ENCODE measurements at places on chromosomes 12 and 14.
A peak's percentile ranks its signal among the peaks of the same experiment; 100 is the strongest.

- H3K27me3 ChIP-seq = no peaks in the 10 kb centered on the region
- no peak overlapping the region for H3K4me3 ChIP-seq
- no peak overlapping the region for H3K27ac ChIP-seq
- no peak for DNase-seq
- H3K36me3 ChIP-seq = no peaks in the 10 kb centered on the region
- H3K4me1 ChIP-seq = no peaks in the 10 kb centered on the region
These were observed 33.9 kb downstream of the SLC39A9 start for GRCh38 chr14:69432364-69432763.

- H3K4me1 ChIP-seq = no peaks in the 10 kb centered on the region
- no peaks in the 10 kb centered on the region for H3K36me3 ChIP-seq
- H3K4me3 ChIP-seq = no peak overlapping the region
- no peaks in the 10 kb centered on the region for H3K27me3 ChIP-seq
- DNase-seq = no peak
These were observed 32.9 kb downstream of the TSPAN8 start for GRCh38 chr12:71124835-71125460.

- H3K27me3 ChIP-seq = no peaks in the 10 kb centered on the region
- H3K4me1 ChIP-seq = peaks cover 15% of the 10 kb centered on the region
- H3K27ac ChIP-seq = no peak overlapping the region
- no peak overlapping the region for H3K4me3 ChIP-seq
- no peaks in the 10 kb centered on the region for H3K36me3 ChIP-seq
These were observed 75.7 kb downstream of the PITPNM2 start for GRCh38 chr12:123075087-123075645.

- no peak for DNase-seq
- no peak overlapping the region for H3K4me3 ChIP-seq
- H3K36me3 ChIP-seq = no peaks in the 10 kb centered on the region
- H3K27me3 ChIP-seq = no peaks in the 10 kb centered on the region
These were observed 6.9 kb upstream of the KRT74 start for GRCh38 chr12:52580496-52580895.

- H3K36me3 ChIP-seq = no peaks in the 10 kb centered on the region
- no peak overlapping the region for H3K27ac ChIP-seq
- no peak overlapping the region for H3K4me3 ChIP-seq
- no peak for DNase-seq
- H3K4me1 ChIP-seq = no peaks in the 10 kb centered on the region
- H3K27me3 ChIP-seq = no peaks in the 10 kb centered on the region
These were observed 66.0 kb upstream of the DHRS4 start for GRCh38 chr14:23887536-23887935.

DNA sequence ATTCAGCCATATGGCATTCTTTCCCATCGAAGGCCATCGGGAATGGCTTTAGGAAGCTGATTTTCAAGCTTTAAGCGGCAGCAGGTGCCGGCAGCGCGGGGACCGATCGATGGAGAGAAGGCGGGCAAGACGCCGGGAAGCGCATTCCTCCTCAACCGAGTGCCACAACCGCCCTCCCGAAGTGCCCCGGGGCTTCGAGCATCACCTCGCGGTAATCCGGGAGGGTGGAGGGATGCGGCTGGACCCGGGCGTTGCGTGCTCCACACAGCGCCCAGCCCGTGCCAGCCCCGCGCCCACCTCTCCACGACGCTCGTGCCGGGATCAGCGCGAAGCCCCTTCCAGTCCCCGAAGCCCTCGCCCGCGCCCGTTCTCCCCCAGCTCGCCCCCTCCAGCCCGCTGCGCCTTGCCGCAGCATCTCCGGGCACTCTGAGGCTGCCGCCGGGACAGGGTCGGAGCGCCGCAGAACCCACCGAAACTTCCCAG lies 3.2 kb downstream of the USP44 start:
- peak overlapping the region; percentile 95 for H3K4me3 ChIP-seq
- no peaks in the 10 kb centered on the region for H3K36me3 ChIP-seq
- H3K27ac ChIP-seq = no peak overlapping the region
- no peaks in the 10 kb centered on the region for H3K27me3 ChIP-seq

Data from adrenal gland (tissue), 19 donors.